ENCODE measurements at places on chromosomes 12 and 14.

DNA sequence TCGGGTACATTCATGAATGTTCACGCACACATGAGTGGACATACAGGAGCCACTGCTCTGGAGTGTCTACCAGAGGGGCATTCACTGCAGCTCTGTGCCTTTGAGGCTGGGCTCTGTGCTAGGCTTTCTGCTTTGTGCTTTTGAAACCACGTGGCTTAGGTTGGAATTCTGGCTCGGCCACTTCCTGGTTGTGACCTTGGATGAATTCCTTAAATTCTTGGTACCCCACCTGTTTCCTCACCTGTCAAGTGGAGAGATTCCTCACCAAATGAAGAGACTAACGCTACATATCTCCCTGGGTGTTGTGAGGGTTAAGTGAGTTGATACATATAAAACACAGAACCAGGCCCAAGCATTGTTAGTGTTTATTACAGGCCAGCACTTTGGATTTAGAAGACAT lies 842.8 kb downstream of the VRK1 start:
- no peak for DNase-seq

DNA sequence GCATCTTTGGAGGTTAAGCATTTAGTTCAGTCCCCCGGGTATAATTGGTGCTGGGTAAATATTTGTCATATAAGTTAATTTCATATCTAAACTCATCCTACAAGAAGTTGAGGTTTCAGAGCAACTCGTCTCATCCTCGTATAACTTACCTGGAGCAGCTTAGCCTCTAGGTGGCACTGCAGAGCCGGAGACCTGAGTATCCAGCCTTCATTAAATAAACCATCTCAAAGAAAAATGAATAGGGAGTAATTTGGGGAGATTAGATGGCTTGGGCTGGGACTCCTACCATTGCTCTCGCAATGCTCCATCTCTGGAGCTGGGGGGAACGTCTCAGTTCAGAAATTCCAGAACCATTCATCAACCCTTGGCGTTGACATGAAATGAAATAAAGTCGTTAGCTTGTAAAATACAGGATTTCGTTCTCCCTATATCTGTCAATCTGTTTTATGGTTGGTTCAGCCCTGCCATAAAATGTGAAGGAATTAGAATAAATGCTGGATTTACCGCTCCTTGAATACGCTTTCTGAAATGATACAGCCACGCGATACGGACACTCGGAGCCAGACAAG lies 122.9 kb upstream of the TMEM132D start:
- DNase-seq: no peak

DNA sequence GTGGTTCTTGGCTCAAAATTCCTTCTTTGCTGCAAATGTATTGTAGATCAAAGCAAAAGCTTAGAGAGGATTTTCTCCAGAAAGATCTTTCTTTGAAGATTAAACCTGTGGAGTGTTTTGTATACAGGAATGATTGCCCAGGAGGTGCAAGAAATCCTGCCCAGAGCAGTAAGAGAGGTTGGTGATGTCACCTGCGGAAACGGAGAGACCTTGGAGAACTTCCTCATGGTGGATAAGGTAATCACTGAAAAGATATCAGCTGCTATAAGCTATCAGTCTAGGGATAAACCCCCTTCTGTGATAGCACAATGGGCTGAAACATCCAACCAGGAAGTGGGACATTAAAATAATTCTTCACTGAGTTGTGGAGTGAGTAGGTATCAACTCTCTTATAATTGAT lies 85.7 kb downstream of the MYRFL start:
- no peak for DNase-seq

DNA sequence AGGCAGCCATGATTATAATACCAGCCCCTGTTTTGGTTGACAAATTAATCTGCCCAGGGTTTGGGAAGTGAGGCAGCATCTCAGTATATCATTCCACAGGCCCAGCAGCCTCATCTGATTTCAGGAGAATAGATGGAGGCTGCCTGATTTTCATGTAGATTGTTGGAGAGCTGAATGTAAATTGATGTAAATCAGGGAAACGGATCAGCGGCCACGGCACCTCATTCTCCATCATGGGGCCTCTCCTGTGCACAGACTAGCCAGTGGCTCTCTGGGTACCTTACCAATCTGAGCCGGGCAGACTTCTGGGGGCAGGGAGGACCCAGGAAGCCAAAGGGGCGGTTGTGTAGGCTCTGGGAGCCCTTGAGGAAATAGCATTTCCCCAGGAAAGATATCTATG lies 63.7 kb upstream of the GSC start:
- DNase-seq: no peak

GRCh38 chr12:70486588-70486987 lies 120.5 kb downstream of the KCNMB4 start:
- DNase-seq: no peak

DNA sequence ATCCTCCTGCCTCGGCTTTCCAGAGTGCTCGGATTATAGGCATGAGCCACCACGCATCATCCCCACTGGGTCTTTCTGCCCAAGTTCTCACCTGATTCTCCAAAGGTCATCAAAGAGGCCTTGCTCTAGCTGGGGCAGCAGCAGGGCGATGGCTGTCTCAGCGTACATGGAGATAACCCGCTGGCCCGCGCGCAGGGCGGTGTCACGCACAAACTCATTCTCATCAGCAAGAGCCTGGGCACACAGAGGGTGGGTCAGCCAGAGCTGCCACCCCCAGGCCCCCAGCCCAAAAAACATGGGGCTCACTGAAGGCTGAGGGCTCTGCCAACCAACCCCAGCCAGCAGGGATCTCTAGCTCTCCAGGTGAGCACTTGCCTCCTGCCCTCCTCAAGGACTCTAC lies 27.7 kb upstream of the RAB35 start:
- no peak for DNase-seq

GRCh38 chr14:87990682-87991081 lies 2.3 kb downstream of the GALC start:
- DNase-seq: no peak

- no peak for DNase-seq
Observed at GRCh38 chr14:24042746-24043145, 9.1 kb upstream of the CARMIL3 start.

- no peak for DNase-seq
Observed at GRCh38 chr14:77924141-77924948, 124.4 kb downstream of the ADCK1 start.

DNA sequence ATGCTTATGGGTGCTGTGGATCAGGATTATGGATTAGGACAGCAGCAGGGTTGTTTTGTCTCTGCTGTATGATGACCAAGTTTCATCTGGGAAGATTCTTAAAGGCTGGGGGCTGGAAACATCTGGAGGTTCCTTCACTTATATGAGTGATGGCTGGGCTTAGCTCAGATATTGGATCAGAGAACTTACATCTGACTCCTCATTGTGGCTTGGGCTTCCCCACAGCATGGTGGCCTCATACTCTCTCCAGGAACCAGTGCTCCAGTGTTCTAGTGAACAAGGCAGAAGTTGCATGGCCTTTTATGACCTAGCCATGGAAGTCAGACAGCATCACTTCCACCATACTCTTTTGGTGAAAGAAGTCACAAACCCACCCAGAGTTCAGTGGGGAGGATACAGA lies 336.1 kb upstream of the TBX3 start:
- DNase-seq: no peak

DNA sequence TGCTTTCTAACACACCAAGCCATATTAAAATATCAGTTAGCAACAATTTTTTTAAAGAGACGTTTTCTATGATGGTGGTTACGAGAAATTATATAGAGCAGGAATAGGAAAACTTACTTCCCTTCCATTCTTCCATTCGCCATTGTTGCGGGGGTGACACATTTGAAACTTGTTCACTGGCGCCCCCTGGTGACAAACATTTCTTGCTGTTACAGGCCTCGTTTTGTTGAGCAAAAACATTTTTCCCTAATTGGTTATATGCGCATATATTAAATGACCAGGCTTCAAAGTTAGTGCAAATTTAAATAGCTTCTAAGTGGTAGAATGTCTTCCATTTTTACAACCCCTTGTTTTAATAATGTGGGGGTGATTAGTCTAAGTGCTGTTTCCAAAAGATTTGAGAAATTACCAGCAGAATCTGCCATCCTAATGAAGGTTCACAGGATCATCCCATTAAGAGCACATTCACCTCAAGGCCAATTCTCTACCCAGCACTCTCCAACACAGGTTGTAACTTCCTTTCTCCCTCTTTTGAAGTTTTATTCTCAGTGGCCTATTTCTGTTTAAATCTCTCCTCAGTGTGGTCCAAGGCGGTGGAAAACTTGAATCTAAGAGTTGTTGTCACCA lies 1124.7 kb downstream of the FLRT2 start:
- DNase-seq: no peak

DNA sequence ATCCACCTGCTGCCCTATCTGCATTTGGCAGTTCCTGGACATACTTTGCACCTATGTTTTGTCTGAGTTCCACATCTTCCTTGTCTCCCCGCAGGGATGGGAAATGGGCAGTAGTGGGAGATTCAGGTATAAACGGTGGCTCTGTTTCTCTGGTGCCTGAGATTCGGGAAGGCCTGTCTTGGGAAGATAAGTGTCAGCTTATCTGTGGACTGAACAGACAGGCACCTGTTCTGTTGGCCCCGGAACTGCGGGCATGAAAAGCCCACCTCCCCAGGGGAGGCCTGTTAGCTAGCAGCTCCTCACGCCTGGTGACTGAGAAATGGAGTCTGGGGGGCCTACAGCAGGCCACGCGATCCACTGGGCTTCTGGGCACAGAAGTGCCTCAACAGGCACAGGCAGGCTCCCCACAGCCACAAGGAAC lies 5.8 kb downstream of the PHB2 start:
- DNase-seq: no peak

- no peak for DNase-seq
Observed at GRCh38 chr12:100830003-100830795, 35.6 kb downstream of the ANO4 start.

- no peak for DNase-seq
Observed at GRCh38 chr12:85568395-85569103, 267.7 kb downstream of the RASSF9 start.

- DNase-seq: no peak
Observed at GRCh38 chr12:54053003-54053750, 458 bp upstream of the HOXC4 start.

- DNase-seq: no peak
Observed at GRCh38 chr12:27965411-27965810, 7.1 kb downstream of the PTHLH start.

- no peak for DNase-seq
Observed at GRCh38 chr14:21467616-21468015, 9.1 kb downstream of the RAB2B start.

DNA sequence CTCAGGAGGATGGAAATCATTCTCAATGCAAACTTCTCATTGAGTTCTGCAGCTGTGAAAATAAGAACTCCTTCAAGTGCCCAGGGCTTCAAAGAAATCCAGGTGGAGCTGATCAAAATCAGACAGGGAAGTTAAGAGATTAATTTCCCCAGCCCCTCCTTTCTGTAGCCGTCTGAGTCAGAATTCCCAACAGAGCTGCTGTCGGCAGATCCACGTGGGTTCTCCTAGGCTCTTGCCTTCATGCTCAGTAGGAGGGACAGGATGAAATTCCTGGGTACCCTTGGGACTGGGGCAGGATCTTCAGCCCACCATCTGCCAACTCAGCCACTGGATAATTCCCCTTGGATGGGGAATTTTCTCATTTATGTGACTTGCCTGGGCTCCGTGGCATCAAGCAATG lies 13.3 kb downstream of the TGFB3 start:
- no peak for DNase-seq

DNA sequence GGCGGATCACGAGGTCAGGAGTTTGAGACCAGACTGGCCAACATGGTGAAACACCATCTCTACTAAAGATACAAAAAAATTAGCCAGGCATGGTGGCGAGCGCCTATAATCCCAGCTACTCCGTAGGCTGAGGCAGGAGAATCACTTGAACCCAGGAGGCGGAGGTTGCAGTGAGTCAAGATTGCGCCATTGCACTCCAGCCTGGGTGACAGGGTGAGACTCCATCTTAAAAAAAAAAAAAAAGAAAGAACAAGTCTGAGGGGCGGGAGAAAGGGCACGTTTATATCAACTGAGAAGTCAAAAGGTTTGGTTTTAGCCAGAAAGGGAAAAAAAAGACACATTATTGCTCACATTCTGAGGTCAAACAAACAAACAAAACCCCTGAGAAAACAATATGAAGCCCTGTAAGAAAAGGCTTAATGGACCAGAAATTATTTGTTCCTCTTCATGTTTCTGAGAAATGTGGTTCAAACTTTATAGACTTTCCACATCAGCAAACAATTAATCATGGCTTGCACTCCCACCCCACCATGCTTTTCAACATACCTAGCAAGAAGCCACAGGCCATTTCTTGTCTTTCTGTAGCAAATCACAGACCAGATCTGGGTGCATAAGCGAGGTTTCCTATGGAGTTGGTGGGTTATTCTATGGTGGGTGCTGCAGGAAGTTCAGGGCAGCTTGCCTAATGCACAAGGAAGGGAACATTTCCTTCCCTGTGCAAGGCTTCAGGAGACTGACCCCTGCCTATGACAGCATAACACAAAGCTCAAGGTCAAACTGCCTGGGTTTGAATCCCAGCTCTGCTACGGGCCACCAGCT lies 80.1 kb downstream of the SSPN start:
- no peak for DNase-seq

DNA sequence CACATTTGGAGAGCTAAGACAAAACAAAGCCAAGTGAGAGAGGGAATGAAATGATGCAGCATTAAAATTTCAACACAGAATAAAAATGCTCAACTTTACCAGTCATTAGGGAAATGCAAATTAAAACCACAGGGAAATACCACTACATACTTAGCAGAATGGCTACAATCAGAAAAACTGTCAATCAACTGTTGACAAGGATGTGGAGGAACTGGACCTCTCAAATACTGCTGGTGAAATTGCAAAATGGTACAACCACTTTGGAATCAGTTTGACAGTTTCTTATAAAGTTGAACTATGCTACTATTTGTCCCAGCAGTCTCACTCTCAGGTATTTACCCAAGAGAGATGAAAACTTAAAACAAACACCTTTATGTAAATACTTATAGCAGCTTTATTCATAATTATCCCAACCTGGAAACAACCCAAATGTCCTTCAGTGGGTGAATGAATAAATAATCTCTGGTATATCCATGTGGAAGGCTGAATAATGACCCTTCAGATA lies 43.8 kb upstream of the KTN1 start:
- no peak for DNase-seq

DNA sequence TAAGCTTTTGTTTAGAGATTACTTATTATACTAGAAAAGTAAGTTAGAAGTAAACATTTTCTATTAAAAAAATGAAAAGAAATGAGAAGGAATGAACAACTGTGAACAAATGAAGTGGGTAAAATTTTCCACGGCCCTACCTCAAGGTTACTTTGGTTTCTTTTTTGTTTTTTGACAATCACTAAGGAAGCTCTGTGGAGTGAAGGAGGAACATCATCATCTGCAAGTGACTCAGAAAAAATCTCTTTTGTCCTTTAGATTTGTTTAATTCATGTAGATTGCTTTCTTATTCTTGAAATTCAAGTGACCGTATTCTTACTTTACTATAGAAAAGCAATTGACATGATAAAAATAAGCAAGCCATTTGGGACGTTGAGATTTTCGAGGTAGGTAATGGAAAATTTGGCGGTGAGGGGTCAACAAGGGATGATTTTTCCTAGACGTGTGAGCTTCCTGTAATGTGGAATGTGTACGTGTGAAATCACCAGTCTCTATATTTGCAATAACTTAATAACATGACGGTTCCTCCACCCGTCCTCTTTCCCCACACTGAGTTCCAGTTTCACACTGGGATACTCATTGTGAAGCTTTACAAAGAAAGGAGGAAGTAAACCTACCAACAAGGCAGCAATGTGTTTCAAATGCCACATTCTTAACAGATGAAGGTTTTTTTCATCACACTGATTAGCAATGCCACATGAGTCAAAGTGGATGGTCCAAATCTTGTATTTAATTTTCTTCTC lies 62.3 kb upstream of the EGLN3 start:
- no peak for DNase-seq
